ENCODE measurements at places on chromosomes 12 and 14. TPM values are rescaled to one million over a fixed set of nuclear protein-coding genes. Genes with fewer than 3 reads are reported as not detected.

Gene LAG3
- 1.9 TPM for polyA plus RNA-seq

Gene ZNF26
- 10.7 TPM for polyA plus RNA-seq

Gene AMDHD1
- 1.2 TPM for polyA plus RNA-seq

- DNase-seq, result no peak
Observed at GRCh38 chr12:27271206-27271605, 27.1 kb downstream of the STK38L start.

DNA sequence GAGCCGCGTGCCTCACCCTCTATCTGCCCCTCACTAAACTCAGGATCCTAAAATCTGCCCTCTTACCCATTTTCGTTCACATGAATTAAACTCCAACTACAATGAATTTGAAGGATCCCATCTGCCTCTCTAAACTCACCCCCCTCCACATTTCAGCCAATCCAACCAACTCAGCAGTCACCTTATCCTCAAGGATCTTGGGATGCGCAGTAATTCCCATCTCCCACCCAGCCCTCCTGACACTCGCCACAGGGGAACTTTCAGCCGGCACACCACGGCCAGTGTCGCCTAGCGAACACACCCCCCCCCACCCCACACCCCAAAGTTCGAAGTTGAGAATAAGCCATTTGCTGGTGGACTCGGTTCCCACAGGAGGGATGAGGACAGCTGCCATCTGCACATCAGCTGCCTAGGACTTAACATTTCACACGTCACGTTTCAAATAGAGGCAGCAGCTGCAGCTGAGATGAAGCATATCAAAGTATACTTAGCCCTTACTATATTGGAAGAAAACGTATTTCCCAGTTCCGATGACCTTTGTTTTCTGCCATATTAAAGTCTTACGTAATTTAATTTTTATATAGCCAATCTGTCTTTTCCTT lies 8.7 kb upstream of the SELPLG start:
- DNase-seq, result no peak

- no peak for DNase-seq
Observed at GRCh38 chr12:44511289-44511688, 364.8 kb downstream of the NELL2 start.

- no peak for DNase-seq
Observed at GRCh38 chr12:1197264-1198018, 206.4 kb downstream of the ERC1 start.

GRCh38 chr12:53862831-53863230 lies 75.8 kb upstream of the HOXC13 start:
- no peak for DNase-seq

DNA sequence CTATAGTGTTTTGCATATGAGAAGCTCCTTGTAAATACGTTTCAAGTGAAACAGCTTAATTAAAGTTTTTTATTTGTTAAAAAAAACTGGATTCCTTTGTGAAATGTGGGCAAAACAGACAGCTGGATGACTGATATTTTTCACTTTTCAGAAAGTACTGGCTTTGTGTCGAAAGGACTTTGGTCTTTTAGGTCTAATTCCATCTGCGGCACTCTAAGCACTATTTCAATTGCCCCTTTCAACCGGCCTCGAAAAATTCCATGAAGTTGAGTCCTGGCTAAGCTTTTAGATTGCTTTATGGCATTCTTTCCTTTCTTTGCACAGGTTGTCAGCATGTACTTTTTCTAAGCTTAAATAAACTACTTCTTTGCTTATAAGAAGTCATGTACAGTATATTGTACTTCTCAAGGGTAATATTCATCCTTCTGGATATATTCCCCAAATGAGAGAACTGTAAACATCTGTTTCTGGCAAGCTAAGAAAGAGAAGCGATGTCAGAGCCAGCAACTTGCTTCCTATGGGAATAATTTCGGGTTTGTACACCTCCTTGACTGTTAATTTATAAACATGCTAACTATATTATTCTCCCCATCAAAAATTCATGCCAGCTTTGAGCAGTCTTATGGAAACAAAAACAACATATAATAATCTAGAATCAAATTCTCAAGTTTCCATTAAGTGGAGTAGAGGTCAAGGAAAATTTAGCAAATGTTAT lies 611.3 kb downstream of the ETNK1 start:
- no peak for DNase-seq

DNA sequence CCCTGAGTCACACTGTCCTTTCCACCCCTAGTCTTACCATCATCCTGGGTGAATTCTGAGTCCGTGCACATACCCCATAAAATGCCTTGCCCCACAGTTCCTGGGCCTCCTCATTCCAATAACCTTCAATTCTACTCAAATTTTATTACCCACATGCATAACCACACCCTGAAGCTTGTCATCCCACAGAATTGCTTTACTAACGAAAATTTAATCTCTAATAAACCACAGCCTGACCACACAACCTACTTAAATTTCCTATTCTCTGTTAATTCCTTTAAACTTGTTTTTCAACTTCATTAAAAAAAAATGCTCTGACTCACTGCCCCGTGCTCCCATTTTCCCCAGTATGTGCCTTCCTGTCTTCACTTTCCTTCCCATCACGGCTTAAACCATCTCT lies 205.9 kb downstream of the PHLDA1 start:
- DNase-seq, result no peak

DNA sequence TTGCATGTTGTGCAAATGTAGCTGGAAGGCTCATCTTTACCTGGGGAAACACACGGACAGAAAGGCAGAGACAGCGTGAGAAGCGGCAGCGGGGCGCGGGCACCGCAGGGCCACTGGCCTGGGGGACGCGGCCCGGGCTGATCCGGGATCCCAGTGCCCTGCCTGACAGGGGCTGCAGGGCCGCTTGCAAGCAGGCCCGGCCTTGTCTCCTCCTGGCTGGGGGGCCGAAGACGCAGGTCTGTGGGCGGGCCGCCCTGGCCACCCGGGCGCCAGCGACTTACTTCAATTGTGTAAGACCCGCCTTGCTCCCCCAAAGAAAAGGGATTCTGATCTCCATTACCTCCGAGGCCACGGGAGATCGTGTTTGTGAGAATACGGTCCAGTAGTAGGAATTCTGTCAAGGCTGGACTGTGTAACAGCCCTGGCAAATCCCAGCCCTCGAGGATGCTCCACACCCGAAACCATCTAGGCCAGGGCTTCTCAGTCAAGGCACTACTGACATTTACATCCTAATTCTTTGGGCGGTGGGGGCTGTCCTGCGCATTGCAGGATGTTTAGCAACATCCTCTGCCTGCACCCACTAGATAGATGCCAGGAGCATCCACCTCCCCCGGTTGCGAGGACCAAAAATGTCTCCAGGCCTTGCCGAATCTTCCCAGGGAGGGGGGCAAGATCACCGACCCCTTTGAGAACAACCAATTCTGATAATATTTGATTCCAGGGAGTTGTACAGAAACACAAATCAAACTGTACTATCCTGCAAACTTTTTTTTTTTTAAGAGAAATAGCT lies 95.6 kb downstream of the BCL11B start:
- no peak for DNase-seq

DNA sequence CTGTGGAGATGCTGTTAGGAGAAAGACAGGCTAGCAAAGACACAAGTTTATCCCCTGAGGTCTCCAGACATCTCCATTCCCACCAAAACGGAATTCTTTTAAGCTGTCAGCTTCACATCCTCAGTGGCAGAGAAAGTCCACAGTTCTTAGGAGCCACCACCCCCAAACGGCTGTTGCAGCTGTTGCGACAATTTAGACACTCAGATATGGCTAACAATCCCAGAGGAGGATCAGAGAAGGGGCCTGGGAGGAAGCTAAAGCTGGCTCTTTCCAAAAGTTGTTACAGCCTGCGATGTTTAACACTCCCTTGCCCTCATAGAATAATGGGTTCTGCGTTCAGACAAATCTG lies 1.9 kb upstream of the ATP5MC2 start:
- no peak for DNase-seq

- DNase-seq, result no peak
Observed at GRCh38 chr14:28303248-28303647, 463.3 kb upstream of the FOXG1 start.

DNA sequence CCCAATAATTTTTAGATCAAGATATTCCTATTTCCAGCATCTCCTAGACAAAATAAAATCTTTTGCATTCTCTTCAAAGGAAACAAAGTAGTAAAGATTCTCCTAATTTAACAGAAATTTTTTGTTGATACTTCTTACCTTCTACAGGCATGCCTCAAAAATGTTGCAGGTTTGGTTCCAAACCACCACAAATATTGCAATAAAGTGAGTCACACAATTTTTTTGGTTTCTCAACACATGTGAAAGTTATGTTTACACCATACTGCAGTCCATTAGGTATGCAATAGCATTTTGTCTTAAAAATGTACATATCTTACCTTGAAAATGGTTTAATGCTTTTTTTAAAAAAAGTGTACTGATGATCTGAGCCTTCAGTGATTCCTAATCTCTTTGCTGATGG lies 65.6 kb upstream of the USP15 start:
- DNase-seq, result no peak

GRCh38 chr12:130990034-130990433 lies 36.3 kb downstream of the ADGRD1 start:
- no peak for DNase-seq

- DNase-seq, result no peak
Observed at GRCh38 chr12:1691123-1692007, 495 bp downstream of the ADIPOR2 start.

GRCh38 chr12:104602406-104602805 lies 145.7 kb downstream of the CHST11 start:
- DNase-seq, result no peak

- no peak for DNase-seq
Observed at GRCh38 chr12:89470741-89471509, 53.7 kb downstream of the GALNT4 start.

- DNase-seq, result no peak
Observed at GRCh38 chr14:104037903-104038302, 47.6 kb upstream of the ASPG start.

Data from right renal pelvis (tissue), 4 donors.